ENCODE measurements at places on chromosomes 5 and 9. TPM values are rescaled to one million over a fixed set of nuclear protein-coding genes. Genes with fewer than 3 reads are reported as not detected.

DNA sequence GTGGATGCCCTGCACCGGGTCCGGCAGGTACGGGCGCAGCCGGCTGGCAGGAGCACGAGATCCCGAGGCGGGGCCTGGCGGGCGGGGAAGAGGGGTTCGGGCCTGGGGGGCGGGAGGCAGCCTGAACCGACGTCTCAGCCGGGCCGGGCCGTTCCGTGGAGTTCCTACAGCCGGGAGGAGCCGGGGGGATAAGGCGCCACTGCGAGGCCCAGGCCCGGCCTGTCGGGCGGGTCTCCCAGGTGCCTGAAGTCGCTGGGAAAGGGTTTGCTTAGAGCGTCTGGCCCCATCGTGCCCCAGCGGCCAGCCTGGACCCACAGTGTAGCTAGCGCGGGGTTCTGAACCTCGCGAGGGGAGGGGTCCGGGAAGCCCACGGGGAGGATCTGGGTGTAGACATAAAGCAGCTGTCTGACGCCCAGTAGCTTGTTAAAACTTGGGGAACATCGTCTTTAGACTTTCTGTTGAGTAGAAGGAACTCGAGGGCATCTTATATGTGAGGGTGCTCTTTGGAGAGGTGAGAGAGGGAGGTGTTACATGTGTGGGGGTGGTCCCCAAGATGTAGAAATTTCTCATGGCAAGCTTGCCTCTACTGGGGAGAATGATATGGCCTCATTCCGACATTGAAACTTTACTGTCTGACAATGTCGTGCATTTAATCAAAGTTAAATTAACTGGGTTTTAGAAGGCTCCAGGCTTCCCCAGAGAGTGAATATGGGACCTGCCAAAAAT is 524 bp downstream of the FUBP3 start:
- peak; percentile 3 for DNase-seq

DNA sequence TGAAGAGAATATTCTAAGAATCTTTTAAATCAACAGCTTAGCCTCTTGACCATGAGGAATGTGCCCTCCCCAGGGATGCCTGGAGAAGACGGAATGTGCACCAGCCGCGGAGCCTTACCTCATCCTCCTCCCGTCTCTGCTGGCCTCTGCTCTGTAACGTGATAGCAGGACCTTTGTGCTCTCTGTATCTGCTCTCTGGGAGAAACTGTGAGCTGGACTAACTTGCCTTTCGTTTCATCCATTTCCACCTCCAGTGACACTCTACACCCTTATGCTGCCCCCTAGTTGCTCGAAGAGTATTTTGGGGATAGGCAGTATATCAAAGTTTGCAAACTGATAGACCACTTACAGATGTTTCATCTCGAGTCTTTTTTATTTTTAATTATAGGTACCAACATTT is 141.4 kb downstream of the NPR3 start:
- DNase-seq = no peak

GRCh38 chr5:111422245-111422644 is 90.1 kb downstream of the STARD4 start:
- DNase-seq = no peak

- DNase-seq = no peak
Measured at GRCh38 chr9:8845376-8845775, 1045.8 kb upstream of the DMAC1 start.

The FBN2 gene
- total RNA-seq = 58.3 TPM

The FYB1 gene
- total RNA-seq = not detected

The IL13 gene
- not detected for total RNA-seq

Data from neural crest cell (in vitro differentiated cells).